ENCODE measurements at places on chromosomes 4 and X.

DNA sequence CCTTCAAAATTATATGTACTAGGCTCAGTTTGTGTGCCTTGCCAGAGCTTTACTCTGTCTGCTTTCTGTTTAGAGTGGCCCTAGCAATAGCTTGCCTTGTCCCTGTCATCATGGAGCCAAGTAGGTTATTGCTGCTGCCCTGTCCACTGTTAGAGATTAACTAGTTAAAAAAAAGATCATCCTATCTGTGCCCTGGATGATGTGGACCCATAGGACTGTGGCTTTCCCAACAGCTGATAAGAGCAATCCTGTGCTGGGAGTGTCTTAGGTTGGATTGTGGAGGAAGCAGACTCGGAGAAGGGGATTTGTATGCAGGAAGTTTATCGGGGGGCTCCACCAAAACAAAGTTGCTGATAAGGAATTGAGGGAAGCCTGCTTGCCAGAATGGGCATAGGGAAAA, 23.8 kb downstream of the PPP1R2C start:
- no peak for DNase-seq

DNA sequence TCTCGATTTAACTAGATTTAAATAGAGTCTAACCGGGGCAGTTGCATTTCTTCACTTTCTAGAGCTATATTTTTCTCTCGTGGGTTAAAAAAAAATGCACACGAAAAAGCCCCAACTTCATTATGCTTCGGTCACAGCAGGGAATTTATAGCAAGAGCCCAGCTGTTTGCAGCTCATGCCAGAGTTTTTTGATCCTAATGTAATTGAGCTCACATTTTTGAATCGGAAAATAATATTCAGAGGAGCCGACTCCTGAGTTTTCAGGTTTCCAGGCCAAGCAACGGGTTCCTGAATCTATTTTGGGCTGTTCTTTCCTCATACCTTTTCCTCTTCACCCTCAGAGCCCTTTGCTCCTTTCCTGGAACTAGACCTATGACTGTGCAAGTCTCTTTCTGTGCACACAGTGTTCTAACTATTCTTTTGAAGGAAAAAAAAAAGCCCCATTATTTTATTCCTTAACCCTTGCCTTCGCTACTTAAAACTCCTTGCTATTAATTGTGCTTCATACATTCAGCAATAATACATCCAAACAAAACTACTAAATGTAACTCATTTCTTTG, 27.5 kb upstream of the ESX1 start:
- no peak for DNase-seq

- no peak for DNase-seq
Measured at GRCh38 chr4:121535351-121535750, 154.5 kb upstream of the QRFPR start.

DNA sequence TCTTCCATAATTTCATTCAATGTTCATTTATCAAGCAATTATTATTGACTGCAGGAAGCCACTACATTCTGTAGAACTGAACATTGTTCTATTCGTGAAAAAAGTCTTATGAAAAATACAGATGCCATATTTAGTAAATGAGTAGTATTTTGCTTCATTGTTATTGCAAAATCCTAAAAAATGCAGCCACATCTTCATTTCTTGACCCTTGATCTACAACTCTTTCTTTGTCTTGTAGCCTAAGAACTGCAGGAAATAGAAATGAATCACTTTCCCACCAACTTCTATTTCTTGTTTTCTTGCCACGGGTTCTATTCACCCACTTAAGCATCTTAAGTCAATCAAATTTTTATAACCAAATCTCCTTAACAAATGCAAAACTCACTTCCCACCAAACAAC, 63.3 kb downstream of the KCNIP4 start:
- DNase-seq: no peak

DNA sequence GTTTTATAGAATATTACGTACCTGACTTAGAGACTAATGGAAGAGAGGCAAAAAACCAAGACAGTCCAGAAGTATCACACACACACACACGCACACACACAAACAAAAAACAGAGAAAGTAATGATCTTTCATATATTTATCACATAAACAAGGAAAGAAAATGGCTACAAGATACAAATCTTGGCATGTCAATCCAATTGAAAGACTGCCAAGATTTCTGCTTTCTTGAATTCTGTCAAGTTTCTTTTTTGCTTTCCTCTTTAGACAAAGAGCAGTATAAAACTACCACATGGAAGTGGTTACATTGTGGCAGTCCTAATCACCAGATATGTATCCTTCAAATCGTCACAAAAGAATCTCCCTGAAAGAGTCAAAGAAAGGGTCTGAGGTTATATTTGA, 2097.4 kb upstream of the AGA start:
- DNase-seq: no peak
